Activated CD4-positive, alpha-beta T cell treated with anti-CD3 and anti-CD28 coated beads, Interleukin-2, amount 50 U/mL, for 1 hour (primary cell): ENCODE measurements at places on chromosomes 4 and X.

DNA sequence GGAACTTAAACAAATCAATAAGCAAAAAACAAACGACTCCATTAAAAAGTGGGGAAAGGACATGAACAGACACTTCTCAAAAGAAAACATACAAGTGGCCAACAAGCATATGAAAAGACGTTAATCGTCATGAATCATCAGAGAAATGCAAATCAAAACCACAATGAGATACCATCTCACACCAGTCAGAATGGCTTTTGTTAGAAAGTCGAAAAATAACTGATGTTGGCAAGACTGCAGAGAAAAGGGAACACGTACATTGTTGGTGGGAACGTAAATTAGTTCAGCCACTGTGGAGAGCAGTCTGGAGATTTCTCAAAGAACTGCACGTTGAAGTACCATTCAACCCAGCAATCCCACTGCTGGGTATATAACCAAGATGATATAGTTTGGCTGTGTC is 23.7 kb downstream of the NEUROG2 start:
- DNase-seq: no peak

DNA sequence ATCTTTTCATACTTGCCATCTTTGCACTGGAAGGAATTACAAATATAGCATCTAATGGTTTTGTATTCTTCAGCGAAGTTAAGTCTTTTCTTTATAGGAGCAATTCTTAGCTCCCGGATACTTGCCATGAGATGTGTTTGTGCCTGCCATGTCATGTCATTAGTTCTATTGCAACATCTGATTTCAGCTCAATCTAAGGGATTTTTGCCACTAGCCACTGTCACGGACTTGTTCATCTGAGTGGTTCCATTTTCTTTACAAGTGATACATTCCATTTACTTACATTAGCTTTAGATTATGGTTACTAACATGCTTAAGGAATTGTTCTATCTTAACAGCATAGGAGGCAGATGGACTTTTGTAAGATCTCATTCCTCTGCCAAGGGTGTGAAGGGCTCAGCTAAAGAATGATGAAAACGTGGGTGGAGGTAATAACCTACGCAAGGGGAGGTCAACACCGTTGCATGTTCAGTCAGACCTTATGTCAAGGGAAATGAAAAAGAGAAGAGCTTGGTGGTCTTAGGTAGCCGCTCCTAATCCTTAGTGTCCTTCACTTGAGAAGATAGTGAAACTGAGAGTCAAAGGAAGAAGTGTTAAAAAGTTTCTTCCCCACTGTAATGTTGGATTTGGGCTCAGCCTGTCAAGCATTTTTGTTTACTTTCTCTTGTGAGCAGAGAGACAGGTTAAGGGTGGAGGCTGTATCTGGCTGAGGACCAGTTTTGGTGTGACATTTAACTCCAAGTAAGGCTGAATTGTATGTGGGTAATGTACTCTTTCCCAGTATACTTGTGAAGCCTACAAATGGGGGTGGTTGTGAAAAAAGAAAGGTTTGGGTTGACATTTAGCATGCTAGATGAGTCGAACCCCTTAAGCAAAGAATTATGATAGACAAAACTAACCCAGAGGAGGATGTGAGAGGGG is 3.6 kb upstream of the KLHL2 start:
- DNase-seq: no peak

DNA sequence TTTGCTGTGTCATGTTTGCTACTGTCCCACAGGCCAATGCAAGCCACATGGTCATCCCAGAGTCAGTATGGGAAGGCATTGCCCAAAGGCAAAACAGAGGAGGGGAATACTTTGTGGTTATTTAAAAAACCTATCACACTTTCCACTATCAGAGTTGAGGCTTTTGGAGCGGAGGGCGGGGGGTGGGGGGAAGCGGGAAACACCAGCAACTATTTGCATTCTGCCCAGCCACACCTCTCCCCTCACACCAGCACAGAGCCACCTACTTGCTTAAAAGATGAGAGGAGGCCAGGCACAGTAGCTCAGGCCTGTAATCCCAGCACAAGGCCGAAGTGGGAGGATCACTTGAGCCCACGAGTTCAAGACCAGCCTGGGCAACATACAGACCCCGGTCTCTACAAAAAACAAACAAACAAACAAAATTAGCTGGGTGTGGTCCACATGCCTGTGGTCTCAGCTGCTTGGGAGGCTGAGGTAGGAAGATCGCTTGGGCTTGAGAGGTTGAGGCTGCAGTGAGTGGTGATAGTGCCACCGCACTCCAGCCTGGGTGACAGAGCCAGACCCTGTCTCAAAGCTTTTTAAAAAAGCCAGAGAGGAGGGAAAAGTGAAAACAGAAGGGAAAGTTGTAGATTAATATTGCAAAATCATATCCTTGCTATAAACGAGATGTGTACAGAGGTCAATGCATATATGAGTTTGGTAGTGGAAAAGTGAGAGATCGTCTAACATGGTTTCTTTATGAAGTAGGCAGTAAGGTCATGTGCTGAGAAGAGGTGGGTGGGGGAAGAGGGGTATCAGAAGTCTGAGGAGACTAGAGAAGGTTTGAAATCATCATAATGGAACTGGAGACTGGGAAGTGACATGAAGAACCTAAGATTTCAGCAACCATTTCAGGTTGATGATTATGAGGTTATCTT is 1.9 kb upstream of the CHST7 start:
- DNase-seq: no peak

DNA sequence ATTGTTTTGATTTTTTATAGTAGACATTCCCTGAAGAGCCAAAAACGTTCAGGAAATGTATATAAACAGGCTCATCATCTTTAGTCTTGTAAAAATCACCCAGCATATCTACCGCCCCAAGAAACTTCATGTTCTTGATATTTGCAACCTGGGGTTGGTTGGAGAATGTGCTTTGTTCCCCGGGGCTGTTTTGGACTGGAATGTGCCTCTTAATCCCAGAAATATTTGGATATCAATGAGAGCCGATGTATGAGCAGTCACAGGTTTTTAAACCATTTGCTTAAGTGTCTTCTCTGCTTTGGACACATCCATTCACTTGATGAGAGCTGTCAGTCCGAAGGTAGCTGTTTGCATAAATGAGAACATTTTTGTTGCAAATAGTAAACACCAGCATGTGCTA is 449.7 kb downstream of the PCDH7 start:
- DNase-seq: no peak

DNA sequence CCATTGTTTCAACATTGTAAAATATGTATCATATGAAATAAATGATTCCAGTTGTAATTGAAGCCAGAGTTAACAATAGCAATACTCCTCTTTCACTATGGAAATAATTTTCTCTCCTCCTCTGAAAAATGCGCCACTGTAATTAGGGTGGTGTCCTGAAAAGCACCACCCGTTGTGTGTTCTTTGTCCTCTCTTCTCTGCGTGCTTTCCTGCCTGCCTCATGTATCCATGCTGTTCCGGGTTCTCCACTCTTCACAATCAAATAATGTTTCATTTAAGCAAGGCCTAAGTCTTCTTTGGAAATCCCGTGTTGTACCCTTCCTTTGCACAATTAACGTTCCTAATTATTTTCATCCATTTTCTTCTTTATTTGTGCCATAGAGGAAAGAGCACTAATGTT is 293.3 kb downstream of the ADGRL3 start:
- DNase-seq: no peak

GRCh38 chr4:16694884-16695276 is 203.6 kb downstream of the LDB2 start:
- no peak for DNase-seq

DNA sequence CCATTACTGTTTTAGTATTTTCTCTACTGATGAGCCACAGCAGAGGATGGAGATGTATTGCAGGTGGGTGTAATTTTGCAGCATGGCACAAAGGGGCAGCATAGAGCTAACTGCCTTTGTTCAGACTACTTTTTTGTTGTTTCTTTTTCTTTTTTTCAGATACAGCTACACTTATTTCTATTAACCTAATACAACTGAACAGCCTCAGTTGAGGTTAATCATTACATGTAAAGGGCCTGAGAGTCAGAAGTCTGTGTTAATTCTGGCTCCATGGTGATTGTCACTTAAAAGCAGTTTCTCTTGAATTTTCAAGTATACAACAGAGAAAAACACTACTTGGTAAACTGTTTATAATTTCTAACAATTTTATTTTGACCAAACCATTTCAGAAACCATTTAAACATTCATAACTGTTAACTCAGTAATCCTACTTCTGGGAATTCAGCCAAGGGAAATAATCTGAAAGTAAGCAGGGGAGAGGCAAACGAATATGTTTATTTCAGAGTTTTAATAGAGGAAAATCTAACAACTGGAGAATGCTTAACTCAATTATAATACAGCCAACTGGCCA is 13.9 kb upstream of the PPEF2 start:
- peak; percentile 6 for DNase-seq

DNA sequence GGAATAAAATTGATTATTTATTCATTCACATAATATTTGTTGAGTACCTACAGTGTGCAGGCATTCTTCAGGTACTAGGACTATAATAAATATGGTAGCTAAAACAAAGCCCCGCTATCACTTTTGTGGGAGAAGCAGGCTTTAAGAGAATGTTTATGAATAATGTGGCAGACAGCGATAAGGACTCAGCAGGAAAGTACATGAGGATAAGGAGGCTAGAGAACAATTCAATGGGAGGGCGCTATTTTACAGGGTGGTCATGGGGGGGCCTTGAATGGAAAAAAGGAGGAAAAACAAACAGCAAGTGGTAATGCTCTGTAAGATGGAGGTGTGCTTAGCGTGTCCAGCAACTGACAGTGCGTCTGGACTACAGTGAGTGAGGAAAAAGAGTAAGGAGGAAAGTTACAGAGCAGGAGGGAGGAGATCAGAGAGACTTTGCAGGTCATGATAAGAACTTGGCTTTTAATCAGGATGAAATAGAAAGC is 264.2 kb upstream of the ETNPPL start:
- DNase-seq: no peak

DNA sequence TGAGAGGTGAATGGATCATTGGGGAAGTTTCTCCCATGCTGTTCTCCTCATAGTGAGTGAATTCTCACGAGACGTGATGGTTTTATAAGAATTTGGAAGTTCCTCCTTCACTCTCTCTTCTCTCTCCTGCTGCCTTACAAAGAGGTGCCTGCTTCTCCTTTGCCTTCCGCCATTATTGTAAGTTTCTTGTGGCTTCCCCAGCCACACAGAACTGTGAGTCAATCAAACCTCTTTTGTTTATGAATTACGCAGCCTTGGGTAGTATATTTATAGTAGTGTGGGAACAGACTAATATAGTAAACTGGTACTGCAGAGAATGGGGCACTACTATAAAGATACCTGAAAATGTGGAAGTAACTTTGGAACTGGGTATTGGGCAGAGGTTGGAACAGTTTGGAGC is 7.8 kb upstream of the CTAG2 start:
- no peak for DNase-seq

- DNase-seq: no peak
These were observed 314.7 kb downstream of the LDB2 start for GRCh38 chr4:16583764-16584163.

DNA sequence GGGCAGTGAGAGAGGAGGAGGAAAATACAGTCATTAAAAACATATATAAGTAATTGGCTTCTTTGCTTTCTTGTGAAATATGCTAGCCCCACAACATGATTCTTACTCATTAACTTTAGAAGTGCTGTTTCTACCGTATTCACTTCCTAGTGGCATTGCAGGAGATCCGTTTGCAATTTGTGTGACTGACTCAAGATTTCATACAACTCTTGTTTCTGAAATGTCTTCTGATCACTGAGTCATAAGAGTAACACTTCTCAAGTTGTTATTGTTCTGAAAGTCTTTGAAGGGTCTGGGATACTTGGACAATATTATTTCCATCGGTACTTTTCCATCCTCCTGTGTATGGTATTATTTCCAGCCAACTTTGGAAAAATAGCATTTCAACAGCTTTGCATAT is 310.8 kb downstream of the PACRGL start:
- DNase-seq: no peak

GRCh38 chrX:1493412-1493811 is 40.7 kb upstream of the ASMTL start:
- DNase-seq: no peak

DNA sequence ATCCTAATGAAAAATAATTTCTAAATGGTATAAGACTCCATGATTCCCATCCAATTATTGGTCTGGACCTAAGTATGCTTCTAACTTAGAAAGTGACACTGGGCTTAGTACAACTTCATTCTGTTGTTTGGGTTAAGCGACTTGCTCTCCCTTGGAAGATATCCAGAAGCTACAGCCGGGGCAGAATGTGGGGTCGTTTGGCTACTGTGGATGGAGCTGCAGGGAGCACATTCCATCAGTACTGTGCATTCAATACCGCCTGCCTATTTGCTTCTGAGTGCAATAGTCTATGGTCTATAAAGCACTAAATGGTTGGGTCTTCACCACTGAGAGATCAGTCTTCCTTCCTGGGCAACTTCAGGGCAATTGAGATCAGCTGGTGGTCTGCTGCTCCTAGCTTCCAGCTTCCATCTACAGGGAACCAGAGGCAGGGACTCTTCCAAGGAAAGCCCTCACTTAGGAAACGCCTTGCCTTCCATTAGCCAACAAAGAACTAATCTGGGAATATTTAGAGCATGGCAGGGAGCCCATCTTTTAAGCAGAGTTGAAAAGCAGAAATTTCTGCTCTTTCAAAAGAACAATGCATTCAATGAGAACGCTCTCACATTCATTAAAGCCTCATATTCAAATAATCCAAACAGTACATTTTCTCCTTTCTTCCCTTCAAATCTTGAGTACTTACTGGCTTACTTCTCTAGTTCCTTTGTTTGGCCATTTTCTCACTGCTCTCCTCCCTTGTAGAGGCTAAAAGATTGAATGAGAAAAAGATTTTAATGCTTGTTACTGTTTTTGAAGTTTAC is 1049.9 kb upstream of the TENM3 start:
- DNase-seq: no peak

GRCh38 chr4:20203508-20203907 is 48.2 kb upstream of the SLIT2 start:
- DNase-seq: no peak

DNA sequence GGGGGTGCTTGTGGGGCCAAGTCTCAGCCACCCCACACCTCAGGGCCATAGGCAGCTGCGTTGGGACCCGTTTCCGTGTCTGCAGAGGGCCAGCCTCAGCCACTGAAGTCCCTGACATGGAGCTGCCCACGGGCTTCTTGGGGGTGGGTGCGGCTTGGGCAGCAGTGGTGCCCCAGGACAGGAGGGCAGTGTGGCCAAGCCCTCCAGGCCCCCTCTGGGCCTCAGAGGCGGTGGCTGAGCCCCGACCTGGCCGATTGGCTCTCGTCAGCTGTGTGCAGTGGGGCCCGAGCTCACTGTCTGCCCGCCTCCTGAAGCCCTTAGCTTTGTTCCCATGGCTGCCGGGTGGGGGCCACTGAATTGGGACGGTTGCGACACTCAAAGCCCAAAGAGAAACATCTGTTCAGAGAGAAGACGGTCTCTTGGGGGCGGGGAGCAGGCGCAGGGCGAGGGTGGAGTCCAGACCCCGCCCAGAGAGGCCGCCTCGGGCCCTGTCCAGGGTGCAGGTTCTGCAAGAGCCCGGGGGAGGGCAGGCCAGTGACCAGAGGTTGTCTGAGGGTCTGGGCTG is 9.1 kb downstream of the FGFR3 start:
- no peak for DNase-seq

- DNase-seq: no peak
These were observed 73.9 kb downstream of the CASP3 start for GRCh38 chr4:184575306-184575705.

DNA sequence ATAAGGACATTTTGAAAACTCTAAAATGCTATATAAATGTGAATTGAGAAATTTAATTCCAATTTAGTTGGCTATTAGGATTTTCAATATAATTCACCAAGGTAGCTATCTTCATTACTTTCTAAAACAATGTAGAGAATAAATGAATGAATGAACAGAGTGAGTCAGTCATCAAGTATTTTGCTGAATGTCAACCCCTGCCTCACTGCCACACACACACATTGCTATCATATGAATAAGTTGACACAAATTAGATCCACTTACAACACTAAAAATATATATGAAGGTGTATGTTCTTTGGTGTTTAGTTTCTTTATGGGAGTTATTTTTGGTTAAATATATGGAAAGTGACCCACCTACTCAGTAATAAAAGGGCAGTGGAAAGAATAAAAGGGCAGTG is 141.4 kb upstream of the SMIM10 start:
- no peak for DNase-seq
